ENCODE measurements at places on chromosomes 12 and 14. TPM values are rescaled to one million over a fixed set of nuclear protein-coding genes. Genes with fewer than 3 reads are reported as not detected.

CELA1 gene
- total RNA-seq = not detected

GRCh38 chr14:39488600-39488999 is 56.4 kb upstream of the FBXO33 start:
- ATAC-seq = peak; percentile 87

DNA sequence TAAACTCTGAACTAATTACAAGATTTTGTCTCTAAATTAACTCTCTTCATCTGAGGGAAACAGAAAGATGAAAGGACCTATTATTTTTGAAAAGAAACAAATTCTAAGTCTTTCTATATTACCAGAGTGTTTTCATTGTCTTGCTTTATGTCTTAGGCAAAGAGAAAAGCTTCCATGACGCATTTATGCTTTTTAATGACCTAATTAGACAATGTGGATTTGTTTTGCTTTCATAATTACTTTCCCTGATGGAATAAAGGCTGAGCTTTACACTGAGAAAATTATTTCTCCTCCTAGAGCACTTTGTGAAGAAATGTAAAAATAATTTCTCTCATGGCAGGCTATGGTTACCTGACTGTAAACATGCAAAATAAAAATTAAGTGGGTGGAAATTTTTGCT is 138.0 kb upstream of the SLCO1C1 start:
- ATAC-seq = no peak

GRCh38 chr12:52614381-52615207 is 3.8 kb downstream of the KRT73 start:
- ATAC-seq = no peak

AKAP6 gene
- 0.81 TPM for total RNA-seq

GRCh38 chr14:60221457-60221856 is 27.6 kb upstream of the PPM1A start:
- ATAC-seq = no peak

DNA sequence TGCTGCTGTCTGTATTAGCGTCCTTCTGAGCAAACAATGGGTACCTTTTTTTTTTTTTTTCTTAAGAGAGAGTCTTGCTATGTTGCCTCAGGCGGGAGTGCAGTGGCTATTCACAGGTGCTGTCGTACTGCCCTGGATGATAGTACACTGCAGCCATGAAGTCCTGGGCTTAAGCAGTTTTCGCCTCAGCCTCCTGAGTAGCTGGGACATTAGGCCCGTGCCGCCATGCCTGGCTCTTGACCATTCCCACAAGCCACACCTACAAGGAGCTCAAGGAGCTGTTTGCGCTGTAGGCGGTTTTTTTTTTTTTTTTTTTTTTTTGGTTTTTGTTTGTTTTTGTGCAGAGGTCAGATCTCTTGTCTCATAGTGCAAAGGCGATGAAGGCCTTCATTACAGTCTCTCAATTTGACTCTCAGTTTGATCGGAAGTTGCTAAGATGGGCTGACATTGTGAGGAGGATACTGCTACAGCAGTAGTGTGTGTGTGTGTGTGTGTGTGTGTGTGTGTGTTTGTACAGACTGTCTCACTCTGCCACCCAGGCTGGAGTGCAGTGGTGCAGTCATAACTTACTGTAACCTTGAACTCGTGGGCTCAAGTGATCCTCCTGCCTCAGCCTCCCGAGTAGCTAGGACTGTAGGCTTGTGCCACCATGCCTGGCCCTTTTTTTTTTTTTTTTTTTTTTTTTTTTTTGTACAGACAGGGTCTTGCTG is 34.2 kb downstream of the TRAF3 start:
- ATAC-seq = no peak

- no peak for ATAC-seq
Measured at GRCh38 chr12:12549426-12549825, 13.2 kb downstream of the DUSP16 start.

GRCh38 chr12:4111010-4111409 is 162.6 kb upstream of the CCND2 start:
- no peak for ATAC-seq

DCAF4 gene
- total RNA-seq = 17.8 TPM

GRCh38 chr12:57772429-57773322 is at the start of gene EEF1AKMT3:
TSS of gene EEF1AKMT3 (plus strand) at chr12:57772614. CDS start at chr12:57772725, 111 bp downstream.
- peak; percentile 56 for ATAC-seq

GRCh38 chr12:112939761-112940381 is 1.6 kb downstream of the OAS3 start:
- no peak for ATAC-seq
